Activated CD4-positive, alpha-beta T cell treated with anti-CD3 and anti-CD28 coated beads, Interleukin-2, amount 10 ng/mL, durations not matched to agents 24 days and 14 days (primary cell): ENCODE measurements at places on chromosomes 4 and X.

- DNase-seq: no peak
These were observed 381.0 kb downstream of the UNC5C start for GRCh38 chr4:95167805-95168204.

- no peak for DNase-seq
These were observed 207.3 kb downstream of the HS6ST2 start for GRCh38 chrX:132751063-132751690.

DNA sequence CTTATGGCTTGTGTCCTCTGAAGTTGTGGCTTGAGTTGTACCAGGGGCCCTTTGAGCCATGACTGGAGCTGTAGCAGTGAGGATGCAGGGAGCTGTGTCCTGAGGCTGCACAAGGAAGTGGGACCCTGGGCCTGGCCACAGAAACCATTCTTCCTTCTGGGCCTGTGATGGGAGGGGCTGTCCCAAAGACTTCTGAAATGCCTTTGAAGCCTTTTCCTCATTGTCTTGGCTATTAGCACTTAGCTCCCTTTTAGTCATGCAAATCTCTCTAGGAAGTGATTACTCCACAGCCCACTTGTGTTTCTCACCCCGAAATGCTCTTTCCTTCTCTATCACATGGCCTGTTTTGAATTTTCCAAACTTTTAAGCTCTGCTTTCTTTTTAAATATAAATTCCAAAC is 92.4 kb downstream of the FHDC1 start:
- no peak for DNase-seq

- no peak for DNase-seq
These were observed 13.0 kb downstream of the RGS12 start for GRCh38 chr4:3305610-3306371.

DNA sequence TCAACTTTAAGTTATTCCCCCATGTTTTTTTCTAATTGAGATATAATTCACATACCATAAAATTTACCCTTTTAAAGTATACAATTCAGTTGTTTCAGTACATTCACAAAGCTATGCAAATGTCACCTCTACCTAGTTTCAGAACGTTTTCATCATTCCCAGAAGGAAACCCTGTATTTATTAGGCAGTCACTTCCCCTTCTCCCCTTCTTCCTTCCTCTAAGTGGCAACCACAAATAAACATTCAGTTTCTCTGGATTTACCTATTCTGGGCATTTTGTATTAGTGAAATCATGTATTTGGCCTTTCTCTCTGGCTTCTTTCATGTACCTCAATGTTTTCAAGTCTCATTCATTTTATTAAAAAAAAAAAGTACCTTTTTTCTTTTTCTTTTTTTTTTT is 101.9 kb downstream of the TET2 start:
- DNase-seq: no peak

DNA sequence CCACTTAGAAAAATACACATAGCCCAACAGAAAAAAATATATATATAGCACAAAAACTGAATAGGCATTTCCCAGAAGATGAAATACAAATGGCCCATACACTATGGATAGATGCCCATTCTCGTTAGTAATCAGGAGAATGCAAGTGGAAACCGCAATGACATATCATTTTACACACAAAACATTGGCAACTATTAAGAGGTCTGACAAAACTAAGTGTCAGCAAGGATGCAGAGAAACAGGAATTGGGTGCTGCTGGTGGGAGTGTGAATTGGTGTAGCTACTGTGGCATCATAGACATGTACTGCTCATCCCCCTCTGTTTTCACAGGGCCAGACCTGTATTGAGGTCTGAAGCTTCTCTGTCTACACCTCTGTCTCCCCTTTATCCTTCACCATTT is 320.0 kb downstream of the IDS start:
- no peak for DNase-seq
